HuH-7.5 (cell line): ENCODE measurements at places on chromosomes 1 and 21.

DNA sequence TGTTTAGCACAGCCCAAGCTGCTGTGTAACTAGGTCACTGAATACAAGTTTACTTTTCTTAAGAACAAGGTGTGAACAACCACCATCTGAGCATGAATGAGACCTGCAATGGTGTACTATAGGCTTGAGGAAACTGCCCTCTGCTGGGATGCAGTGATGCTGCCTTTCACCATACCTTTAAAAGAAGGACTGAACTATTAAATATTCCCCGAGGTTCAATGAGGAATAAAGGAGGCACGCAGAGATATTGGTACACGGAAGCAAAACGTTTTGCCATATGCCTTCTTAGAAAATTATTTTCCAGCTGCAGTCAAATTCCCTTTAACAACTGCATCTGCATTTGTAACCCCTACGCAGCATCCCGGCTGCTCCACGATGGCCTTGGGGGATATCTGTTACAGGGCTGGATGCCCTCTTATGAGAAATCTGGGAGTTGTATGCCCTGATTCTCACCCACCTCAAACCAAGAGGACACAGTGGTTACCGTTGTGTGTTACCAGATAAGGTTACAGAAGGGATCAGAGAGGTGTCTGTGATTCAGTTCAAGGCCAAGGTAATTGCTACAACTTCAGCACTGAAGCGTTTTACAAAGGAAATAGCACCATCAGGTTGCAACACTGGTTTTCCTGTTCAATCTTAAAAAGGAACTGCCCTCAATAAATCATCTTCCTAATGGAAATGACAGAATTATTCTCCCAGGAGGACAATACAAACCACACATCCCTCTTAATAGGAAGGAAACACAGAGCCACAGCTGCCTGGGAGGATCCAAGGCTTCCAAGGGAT is 470.5 kb downstream of the LTN1 start:
- DNase-seq = no peak

DNA sequence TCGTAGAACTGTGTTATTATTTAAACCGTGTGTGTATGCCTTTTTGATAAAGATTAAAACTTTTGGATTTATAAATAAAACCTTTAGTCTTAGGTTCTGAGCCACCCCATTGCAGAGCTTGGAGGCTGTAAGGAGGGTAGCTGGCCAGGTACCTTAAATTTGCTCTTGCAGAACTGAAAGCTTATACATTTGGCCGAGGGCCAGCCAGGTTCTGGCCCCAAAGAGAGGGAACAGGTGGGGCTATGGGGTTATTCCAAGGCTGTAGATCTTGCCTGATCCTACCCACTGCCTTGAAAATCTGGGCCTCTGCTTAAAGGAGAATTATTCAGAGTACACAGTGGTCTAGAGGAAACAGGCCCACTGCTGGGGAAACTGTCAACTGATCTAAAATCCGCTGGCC is 59.6 kb downstream of the CAMK2N1 start:
- DNase-seq = no peak

GRCh38 chr1:36894824-36895223 is 139.5 kb downstream of the GRIK3 start:
- no peak for DNase-seq

- no peak for DNase-seq
These were observed 169.2 kb downstream of the PGBD5 start for GRCh38 chr1:230256896-230257295.

GRCh38 chr1:59765011-59765730 is 49.6 kb upstream of the HOOK1 start:
- no peak for DNase-seq

GRCh38 chr1:205424901-205425600 is 3.2 kb upstream of the LEMD1 start:
- DNase-seq = no peak

GRCh38 chr1:232308616-232309015 is 321.3 kb downstream of the SIPA1L2 start:
- no peak for DNase-seq

GRCh38 chr1:89044970-89045721 is 19.9 kb downstream of the GBP1 start:
- peak; percentile 12 for DNase-seq

GRCh38 chr1:209870151-209870831 is 42.5 kb downstream of the UTP25 start:
- DNase-seq = no peak

DNA sequence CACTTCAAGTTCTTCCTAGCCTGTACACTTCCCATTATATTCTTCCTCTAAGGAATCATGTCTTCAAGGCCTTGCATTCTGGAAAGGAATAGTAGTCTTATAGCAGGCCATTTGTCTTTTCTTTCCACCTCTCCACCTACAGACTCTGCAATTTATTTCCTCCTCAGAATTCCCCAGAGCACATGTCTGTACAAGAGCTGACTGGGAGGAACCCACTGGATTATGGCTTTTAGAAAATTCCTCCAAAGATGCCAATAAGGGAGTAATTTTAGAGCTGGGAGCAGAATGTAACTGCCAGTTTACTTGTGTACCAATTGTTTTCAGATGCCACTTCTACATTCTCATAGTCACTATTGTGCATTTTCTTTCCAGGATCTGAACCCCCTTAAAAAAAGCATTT is 3.4 kb upstream of the PSMG1 start:
- no peak for DNase-seq

DNA sequence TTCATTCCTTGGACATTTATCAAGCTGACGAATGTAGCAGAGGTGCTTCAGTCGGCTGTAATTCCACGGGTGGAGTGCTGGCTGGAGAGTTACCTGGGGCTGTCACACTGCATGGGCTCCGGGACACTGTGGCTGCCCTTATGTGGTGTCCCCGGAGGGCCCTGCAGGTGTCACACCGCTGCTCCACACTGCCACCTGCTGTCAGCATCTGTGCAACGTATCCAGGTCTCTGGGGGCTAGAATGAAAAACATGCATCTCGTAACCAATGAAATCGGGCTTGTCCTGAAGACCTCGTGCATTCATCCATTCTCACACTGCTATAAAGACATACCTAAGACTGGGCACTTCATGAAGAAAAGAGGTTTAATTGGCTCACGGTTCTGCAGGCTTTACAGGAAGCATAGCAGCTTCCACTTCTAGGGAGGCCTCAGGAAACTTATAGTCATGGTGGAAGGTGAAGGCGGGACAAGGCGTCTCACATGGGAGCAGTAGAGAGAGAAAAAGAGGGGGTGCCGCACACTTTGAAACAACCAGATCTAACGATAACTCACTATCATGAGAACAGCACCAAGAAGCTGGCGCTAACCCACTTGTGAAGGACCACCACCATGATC is 46.7 kb upstream of the PCBP3 start:
- peak; percentile 90 for DNase-seq

DNA sequence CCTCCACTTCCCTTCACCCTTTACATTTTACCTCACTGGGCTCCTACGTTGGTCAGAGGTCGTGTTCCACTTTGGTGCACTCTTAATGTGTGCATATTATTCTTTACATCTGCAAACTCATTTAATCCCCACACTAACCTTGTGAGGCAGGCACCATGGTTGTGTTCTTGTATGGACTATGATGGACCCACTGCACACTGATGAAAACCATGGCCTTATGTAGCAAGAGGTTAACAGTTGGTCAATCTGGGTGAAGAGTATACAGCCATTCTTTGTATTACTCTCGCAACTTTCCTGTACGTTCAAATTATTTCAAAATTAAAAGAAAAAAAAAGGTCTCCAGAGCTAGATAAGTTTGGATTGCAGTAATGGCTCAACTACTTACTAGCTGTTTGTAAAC is 78.5 kb downstream of the RUNX1 start:
- DNase-seq = no peak

- no peak for DNase-seq
These were observed 43.0 kb upstream of the PSEN2 start for GRCh38 chr1:226827458-226827857.

DNA sequence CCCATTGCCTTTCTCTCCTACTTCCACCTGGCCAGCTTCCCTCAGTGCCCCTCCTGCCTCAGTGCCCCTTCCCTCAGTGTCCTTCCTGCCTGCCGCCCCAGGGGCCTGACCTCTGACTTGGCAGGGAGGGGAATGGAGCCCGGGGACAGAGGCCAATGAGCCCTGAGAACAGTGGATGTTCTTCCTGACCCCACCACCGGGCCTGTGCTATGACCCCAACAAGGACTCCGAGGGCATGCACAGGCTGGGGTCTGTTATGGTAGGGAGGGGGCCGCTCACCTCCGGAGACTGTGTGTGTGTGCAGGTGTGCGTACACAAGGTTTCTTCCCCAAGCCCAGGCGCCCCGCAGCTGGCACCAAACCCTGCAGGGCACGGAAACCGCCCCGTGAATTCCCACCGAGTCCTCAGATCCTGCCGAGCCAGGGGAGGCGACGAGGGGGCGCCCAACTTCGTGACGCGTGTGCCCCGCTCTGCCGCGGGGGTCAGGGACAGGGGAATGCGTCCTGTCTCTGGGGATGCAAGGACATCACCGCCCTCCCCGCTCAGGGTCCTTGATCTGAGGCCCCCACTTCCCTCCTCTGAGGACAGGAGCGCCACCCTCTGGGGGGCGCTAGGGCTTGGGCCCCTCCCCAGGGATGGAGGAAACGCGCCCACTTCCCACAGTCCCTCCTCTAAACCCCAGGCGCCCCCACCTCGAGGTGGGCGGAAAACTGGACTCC is 766 bp downstream of the RAP1GAP start:
- no peak for DNase-seq

DNA sequence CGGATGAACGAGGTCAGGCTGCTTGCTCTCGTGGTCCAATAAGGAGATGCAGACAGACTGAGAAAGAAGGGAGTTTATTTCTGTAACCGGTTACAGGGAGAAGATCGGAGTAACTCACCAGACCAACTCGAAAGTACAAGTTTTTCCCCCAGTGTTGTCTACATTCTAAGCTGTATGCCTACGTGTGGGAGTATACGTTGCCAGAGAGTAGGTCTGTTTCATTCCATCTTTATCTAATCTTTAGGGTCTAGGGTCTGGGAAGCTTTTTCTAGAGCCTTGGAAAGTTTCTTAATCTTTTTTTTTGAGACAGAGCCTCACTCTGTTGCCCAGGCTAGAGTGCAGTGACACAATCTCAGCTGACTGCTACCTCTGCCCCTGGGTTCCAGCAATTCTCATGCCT is 4.7 kb upstream of the PADI1 start:
- DNase-seq = no peak

DNA sequence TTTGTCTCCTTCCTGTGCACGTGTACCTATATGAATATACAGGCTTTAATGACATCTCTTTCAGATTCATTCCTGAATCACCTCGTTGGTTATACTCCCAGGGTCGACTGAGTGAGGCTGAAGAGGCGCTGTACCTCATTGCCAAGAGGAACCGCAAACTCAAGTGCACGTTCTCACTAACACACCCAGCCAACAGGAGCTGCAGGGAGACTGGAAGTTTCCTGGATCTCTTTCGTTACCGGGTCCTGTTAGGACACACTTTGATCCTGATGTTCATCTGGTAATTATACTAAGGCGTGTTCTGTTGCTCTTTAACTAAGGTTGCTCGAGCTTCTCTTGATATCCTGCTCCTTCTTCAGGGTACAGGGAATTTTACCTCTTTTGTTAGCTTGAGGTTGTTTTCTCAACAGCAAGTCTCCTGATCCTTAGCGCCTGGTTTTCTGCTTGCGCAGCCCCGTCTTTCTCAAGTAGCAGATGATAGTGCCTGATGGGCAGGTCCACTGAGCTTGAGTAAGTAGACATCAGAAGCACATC is 55.1 kb downstream of the SLC22A15 start:
- no peak for DNase-seq

- DNase-seq = no peak
These were observed 16.2 kb downstream of the ACTRT2 start for GRCh38 chr1:3037281-3038040.

- DNase-seq = no peak
These were observed 29.9 kb downstream of the FAF1 start for GRCh38 chr1:50930193-50930592.

DNA sequence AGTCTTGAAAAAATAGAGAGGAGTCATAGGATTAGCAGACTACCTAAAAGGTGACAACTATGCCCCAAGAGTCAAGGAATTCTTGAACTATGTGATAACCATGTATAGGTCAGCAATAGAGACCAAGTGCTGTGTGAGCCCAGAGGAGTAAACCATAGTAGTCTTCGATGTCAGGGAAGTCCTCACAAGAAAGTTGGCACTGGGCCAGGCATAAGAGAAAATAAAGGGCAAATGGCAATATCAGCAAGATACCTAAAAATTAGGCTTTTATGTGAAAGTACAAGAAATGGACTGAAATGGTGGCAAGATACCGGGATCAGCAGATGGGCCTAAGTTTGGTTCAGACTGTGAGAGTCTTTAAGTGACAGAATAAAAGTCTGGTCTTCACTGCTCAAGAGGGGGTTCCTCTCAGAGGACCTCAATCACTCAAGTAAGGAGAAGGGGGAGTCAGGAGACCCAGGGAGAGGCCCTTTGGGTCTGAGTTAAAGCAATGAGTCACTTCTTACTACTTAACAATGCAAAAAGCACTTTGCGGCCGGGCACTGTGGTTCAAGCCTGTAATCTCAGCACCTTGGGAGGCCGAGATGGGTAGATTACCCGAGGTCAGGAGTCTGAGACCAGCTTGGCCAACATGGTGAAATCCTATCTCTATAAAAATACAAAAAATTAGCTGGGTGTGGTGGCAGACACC is 95.0 kb downstream of the TEX35 start:
- no peak for DNase-seq

DNA sequence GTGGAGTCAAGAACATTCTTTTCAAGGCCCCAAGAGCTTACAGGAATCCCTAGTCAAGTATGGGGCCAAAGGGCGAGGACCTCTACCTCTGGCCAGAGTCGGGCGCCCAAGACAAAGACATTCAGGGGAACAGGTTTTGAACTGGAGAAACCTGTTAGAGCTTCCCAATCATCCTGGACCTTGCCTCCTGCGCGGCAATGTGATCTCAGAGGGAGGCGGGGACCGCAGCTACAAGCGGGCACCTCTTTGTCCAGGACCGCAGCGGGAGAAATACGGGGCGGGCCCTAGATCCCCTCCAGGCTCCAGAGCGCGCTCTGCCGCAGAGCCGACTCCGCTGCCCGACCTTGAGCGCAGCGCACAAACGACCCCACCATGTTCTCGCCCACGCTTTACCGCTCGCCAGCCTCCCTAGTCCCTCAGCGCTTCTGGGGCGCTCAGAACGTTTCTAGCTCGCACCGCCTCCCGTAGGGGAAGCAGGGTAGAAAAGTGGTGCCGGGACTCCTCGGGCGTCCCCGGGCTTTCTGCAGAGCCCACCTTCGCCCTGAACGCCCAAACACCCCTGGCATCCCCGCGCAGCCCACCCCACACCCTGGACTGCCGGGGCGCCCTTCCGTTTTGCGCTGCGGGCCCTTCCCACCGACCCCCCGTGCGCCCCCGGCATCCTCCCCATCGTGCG is 28.1 kb downstream of the RABIF start:
- DNase-seq = peak; percentile 65
